ENCODE measurements at places on chromosomes 5 and 9.

GRCh38 chr9:33139421-33140228 is 27.5 kb downstream of the B4GALT1 start:
- no peak for DNase-seq

- no peak for DNase-seq
Observed at GRCh38 chr9:130714586-130715110, 21.1 kb downstream of the EXOSC2 start.

- DNase-seq, result no peak
Observed at GRCh38 chr5:9196403-9197227, 349.3 kb downstream of the SEMA5A start.

DNA sequence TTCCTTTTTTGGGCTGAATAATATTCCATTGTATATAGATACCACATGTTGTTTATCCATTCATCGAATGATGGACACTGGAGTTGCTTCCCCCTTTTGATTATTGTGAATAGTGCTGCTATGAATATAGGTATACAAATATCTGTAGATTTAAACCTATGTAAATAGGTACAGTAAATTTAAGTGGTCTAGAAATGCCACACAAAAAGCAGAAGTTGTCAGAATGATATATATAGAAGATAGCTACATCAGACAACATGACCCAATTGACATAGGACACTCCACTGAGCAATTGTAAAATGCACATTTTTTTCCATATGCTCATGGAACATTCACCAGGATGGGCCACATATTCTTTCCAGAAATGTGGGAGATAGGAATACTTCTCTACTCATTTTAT is 77.6 kb downstream of the SMIM15 start:
- no peak for DNase-seq

DNA sequence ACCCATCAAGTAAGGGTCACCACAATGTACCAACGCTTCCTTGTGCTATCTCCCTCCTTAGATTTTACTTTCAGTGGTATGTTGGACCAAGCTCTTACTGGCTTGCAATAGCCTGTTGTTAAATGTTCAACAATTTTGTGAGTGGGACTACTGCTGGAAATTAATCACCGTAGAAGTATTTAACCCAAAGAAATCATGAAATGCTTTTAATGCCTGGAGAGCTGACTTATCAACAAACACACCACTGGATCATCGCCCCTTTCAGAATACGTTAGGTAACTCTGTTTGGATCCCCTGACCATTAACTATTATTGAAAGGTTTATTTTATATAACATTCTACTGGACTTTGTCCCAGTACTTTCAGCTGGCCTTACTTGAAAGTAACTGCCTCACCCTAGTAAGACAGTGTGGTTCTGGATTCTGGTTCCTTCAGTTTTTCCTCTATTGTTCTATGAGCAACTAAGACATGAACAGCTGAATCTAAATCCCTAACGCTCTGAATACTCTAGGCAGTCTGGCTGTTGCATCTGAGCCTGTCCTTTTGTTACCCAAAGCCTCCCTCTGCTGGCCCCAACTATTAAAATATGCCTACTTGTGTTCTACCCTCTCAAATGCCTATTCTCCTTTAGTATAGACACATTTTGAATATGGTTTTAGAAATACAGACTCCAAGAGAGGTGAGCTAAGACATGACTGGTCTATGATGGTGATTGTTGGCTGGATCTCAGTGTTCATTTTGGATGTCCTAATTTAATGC is 1203.4 kb upstream of the DMAC1 start:
- no peak for DNase-seq

DNA sequence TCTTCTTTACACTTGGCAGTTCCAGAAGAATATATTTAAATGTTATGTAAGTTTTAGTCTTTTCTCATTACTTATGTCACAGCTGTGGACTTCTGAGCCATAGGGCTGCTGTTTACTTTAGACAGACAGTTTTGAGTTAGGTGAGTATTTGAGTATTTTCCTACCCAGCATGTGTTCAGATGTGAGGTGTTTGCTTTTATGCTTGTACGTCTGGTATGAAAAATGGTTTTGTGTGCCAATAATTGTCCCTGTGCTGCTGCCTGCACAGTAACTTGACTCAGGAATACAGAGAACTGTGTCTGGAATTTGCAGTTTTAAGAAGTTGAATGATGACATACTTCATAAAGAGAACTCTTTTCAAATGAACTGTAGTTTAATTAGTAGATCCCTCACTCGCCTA is 20.8 kb downstream of the MEGF10 start:
- DNase-seq, result no peak

GRCh38 chr9:88991066-88992034 is at the start of gene S1PR3:
S1PR3 (plus strand) TSS chr9:88991468; CDS start chr9:89001201, 9,733 bp downstream.
- DNase-seq, result peak; percentile 67

DNA sequence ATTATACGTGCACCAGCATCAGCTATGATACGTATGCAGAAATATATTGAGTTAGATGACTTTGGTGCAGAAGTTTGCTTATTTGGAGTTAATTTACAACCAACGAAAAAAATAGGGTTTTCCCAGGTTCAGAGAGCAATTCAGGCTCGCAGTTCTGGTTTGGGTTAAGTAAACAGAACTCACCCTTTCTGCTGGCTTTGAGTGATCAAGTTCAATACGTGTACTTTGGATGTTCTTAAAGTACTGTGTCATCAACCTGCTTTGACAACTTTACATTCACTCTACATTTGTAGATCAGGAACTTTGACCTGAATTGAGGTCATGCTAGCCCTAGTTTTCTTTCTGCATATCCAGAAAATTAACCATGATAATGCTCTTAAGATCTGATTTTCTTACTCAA is 40.7 kb downstream of the ACOT12 start:
- DNase-seq, result no peak

GRCh38 chr9:82152181-82152580 is 163.6 kb downstream of the SPATA31D1 start:
- DNase-seq, result no peak

DNA sequence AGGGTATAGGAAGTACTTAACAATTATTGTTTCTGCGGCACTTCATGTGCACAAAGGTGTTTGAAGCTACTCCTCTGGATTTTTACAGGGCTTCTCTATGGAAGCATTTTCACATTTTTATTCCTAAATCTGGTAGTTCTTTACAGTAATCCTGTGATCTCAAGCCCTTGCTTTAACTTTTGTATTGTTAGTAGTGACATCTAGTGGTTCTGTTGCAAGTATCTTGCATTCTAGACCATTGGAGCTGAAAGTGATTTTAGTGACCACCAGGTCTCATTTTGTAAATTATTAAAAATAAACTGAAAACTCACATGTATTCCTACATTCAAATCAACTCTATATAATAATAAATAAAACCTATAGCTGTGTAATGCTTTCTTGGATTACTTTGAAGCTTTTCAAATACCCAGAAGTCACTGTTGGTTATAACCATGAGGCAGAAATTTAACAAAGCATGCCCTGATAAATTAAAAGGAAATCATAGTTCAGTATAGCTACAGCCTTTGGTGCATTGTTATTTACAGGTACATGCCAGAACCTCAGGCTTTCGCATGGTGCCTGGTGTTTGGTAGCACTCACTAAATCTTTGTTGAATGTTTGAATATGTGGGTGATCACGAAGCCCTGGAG is 18.9 kb downstream of the RPS23 start:
- no peak for DNase-seq

GRCh38 chr5:58582019-58582802 is 664 bp upstream of the RAB3C start:
- no peak for DNase-seq

DNA sequence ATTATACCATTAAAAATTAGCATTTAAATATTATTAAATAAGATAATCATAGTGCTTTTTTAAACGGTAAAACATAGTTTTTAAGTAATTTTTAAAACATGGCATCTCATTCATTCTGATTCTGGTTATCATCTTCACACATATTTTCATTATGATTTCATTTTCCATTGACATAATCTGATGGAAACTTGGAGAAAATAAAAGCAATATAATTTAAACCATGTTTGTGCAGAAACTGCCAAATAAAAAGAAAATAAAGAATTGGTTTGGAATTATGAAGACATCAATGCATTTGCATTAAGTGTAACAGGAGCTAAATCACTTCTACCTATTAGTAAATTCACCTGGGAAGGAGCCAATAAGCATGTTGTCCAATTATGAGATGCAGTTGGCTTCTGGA is 490.1 kb upstream of the CD180 start:
- DNase-seq, result no peak

DNA sequence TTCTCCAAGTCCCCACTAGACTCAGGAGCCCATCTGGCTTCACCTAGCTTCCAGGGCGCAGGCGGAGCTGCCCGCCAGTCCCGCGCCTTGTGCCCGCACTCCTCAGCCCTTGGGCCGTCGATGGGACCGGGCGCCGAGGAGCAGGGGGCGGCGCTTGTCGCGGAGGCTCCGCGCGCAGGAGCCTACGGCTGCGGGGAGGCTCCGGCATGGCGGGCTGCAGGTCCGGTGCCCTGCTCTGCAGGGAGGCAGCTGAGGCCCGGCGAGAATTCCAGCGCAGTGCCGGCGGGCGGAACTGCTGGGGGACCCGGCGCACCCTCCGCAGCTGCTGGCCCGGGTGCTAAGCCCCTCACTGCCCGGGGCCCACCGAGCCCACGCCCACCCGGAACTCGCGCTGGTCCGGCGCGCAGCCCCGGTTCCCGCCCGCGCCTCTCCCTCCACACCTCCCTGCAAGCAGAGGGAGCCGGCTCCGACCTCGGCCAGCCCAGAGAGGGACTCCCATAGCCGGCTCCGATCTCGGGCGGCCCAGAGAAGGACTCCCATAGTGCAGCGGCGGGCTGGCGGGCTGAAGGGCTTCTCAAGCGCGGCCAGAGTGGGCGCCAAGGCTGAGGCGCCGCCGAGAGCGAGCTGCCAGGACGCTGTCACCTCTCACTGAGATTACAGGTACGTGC is 78.1 kb upstream of the PJA2 start:
- DNase-seq, result no peak

DNA sequence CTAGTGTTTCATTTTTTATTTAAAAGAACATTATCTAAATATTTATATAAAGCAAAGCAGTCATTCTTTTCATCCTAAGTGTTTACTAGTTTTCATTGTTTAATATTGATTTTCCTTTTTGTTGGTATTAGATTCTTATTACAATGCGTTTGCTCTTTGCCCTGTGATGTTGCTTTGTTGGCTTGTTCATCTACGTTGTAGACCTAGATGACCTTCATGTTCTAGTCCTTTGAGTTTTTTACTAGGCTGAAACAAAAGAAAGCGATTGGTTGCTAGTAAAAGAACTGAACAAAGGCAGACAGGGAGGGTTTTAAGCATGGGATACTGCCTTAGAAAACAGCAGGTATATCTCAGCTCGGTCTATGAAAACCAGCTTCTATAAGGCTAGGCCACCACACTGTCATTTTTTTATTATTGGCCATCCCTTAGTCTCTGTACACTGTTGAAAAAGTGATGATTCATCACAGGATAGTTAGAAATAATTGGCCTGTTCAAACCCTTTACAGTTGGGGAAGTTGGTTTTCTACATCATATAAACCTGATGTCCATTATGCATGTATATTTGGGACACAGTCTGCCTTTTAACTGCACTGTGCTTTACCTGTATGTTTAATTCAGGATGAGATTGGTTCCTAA is 119.0 kb downstream of the ZCCHC7 start:
- no peak for DNase-seq

- DNase-seq, result no peak
Observed at GRCh38 chr9:36818242-36818938, 215.7 kb downstream of the PAX5 start.

- no peak for DNase-seq
Observed at GRCh38 chr9:17793713-17794622, 215.1 kb downstream of the SH3GL2 start.

- DNase-seq, result peak; percentile 8
Observed at GRCh38 chr5:133404724-133405123, 207.6 kb downstream of the FSTL4 start.

DNA sequence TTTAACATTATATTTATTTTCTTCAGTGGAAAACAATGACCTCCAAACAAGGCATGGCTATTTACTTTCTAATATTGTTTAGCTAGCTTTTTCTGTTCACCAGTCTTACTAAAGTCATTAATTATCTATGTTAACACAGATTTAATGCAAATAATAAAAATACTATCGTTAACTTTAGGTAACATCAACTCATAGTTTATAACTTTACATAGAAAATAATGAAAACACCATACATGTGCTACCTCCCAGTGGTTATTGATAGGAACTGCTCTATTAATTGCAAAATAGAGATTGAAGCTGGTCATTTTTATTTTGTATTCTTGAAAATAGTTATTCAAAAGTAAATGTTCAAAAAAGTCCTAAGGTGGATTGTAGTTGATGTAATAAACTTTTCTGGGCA is 78.3 kb upstream of the HCN1 start:
- no peak for DNase-seq

GRCh38 chr5:6548756-6549285 is 84.0 kb downstream of the NSUN2 start:
- DNase-seq, result no peak

GRCh38 chr5:89110916-89111646 is 228.1 kb upstream of the MEF2C start:
- no peak for DNase-seq

DNA sequence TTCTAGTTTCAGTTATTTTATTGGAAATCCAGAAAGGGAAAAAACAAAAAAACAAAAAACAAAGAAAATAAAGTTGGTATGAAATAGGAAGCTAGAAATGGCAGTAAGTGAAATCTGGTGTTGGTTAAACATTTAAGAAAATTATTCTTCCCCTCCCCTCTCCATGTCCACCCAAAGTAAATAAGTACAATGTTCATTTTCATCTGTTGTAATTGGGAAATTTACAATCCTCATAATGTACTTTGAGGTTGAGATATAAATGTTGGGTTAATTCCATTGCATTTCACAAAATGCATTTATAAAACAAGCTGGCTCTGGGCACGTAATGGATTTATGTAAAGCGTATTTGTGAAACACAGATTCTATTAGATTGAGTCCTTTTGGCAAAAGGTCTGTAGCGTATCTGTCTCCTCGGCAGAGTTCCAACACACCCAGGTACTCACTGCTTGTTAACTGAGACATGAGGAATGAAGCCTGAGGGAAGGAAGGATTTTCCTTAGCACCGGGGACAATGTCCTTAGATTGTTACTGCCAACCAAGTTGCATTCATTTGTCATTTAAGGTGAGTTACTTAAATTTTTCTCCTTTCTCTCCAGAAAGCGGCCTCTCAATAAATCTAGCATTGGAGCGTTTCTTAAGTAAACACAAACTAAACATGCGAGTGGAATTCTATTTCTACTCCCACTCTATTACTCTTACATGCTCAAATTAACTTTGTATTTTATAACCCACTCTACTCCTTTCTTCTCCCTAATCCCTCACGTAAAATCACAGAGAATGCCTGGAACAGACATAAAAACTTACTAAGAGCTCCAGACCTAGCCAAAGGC is 912.3 kb upstream of the WWC1 start:
- no peak for DNase-seq

DNA sequence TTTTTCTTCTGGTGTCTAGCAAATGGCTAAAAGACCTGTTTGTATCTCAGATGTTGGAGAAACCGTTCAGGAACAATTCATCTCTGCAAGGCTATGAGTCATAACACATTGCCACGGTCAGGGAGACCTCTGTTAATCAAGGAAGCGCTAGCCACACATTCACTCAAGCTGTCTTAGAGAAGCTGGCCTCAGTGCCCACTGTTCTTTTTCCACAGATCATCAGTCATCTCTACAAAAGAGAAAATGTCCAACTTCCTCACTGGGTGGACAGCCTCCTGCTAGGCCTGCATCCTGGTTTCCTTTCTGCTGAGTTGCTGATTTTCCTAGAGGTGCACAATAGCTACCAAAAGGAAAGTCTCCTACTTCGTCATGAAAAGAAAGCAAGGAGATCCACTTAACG is 360.5 kb downstream of the BNC2 start:
- DNase-seq, result no peak
